ENCODE measurements at places on chromosomes 2 and 18. TPM values are rescaled to one million over a fixed set of nuclear protein-coding genes. Genes with fewer than 3 reads are reported as not detected.

- DNase-seq: no peak
Observed at GRCh38 chr2:239735131-239735828, 289.9 kb downstream of the NDUFA10 start.

GRCh38 chr2:231348173-231348572, 47.3 kb upstream of the B3GNT7 start:
- DNase-seq: no peak

- no peak for DNase-seq
Observed at GRCh38 chr18:56162311-56163265, 475.8 kb downstream of the TXNL1 start.

GRCh38 chr2:2563309-2563860, 232.3 kb upstream of the MYT1L start:
- DNase-seq: no peak

Gene MAP3K19
- total RNA-seq: not detected

Gene CABYR
- 0.94 TPM for total RNA-seq

All from natural killer cell (primary cell).